ENCODE measurements at places on chromosomes 11 and 22.

DNA sequence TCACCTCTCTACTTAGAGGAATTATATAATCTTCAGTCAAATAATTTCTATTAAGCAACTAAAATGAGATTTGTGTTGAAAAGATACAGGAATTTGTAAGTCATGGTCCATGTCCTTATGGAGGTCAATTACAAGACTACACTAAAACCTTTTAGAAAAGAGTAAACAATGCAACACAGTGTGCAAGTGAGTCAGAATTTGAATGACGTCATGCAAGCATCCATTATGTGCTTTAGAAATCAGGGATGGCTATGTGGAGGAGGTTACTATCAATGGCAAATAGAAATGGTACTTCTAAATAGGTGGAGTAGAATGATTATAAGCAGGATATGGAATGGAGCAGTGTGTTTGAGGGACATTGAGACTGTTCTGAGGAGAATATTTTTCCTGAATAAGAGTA is 16.6 kb downstream of the OR10D3 start:
- DNase-seq, result no peak

DNA sequence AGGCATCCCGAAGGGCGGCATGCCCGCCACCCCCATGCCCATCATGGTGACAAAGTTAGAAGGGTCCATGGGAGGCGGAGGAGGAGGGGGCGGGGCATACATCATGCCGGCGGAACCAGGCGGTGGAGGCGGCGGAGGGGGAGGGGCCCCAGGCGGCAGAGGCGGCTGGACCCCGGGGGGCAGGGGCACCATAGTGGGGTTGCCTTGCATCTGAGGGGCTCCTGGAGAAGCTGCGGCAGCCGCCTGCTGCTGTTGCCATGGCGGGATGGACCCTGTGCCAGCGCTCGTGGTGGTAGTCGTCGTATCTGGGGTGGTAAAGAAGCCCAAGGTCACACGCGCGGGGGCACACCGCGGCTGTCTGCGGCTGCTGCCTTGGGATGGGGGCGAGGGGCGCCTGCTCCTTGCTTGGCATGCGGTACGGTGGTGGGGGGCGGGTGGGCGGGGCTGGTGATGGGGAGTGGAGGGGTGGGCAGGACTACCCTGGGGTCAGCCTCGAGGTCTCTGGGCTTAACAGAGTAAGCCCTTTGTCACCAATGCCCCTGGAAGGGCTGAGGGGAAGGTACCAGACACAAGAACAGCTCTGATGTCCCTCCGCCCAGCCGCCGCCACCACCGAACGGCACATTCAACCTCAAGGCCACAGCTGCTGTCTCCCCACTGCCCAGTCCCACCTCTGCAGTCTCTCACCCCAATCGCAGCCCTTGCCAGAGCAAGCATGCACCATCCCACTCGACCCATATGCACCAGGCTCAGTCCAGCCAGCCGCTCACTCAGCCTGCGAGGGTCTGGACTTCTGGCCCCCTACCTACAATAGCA is 6.3 kb upstream of the PYGM start:
- no peak for DNase-seq

DNA sequence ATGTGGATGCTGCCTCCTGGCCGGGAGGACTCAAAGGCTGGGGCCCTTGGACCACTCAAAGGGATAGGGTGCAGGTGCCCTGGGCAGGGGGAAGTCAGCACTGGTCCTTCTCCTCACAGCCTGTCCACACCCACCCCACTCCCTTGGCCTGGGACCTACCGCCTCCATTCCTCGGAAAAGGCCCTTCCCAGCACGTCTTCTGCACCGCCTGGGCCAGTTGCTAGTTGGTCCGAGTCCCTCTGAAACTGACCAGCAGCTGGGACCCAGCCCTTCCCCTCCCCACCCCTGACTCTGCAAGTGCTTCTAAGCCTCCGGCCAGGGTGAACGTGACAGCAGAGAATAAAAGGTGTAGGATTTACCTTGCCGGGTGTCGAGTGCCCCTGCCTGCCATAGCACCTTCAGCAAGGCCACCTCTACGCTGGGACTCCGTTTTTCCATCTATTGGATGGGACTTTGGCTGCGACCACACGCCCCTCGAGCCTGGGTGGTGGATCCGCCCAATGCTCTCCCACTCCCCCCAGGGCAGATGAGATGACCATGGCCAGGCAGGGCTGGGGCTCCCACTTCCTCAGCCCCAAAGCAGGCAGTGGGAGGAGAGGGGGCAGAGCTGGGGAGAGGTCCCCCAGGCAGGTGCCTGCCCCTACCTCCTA is 37.3 kb downstream of the OSBPL5 start:
- DNase-seq, result no peak

DNA sequence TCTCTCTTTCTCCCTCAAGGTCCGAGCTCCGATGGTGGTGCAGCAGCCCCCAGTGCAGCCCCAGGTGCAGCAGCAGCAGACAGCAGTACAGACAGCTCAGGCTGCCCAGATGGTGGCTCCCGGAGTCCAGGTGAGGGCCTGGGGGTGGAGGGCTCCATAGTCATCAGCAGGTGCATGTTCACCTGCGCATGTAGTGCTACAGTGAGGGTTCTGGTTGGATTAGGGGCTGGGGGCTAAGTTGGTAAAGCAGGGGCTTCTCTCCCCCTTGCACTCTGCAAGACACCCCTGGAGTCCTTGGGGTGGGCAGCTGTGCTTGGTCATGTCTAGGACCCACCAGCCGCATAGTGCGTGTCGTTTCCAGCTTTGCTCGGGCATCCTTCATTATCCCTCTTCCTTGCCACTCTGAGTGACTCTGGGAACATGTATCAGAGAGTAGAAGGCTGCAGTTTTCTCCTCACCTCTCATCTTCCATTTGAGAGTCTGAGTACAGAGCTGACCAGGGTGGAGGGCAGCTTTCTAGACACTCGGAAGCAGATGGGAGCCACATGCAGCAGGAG is 61.2 kb downstream of the MED15 start:
- DNase-seq, result no peak

- no peak for DNase-seq
These were observed 19.0 kb upstream of the FEZ1 start for GRCh38 chr11:125515102-125515439.

DNA sequence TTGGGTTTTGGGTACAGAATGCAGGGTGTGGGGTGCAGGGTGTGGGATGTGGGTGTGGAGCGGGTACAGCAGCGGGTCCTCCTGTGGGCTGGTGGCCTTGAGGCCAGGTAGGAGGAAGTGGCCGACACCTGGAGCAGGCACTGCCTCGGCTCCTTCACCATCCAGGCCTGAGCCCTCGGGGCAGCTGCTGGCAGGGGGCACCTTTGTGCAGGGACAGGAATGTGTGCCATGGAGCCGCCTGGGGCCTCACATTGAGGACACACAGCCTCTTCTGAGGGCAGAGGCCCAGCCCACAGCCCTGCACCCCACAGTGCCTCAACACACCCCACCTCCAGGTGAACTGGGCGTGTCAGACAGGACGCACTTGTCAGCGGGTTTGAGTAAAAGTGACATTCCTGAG is 984.0 kb downstream of the BRD1 start:
- no peak for DNase-seq

DNA sequence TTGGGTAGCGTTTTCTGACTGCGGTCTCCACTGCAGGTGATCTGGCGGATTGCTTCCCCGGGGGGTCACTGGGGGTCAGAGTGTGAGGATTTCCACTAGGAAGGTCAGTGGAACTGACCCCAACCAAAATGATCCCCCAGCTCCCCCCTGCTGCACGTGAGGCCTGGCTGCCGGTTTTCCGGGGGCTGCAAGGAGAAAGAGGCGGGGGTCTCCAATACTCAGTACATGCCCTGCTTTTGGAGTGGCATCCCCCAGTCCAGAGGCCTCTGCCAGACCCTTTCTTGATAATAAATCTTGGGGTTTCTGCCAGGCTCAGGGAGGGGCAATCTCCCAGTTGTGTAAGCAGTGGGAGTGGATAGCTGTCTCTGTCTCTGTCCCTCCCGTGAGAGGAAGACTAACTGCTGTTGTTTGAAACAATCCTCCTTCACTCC is 71.5 kb upstream of the RTL6 start:
- no peak for DNase-seq

GRCh38 chr11:70159627-70160570 is 43.2 kb upstream of the FADD start:
- no peak for DNase-seq

DNA sequence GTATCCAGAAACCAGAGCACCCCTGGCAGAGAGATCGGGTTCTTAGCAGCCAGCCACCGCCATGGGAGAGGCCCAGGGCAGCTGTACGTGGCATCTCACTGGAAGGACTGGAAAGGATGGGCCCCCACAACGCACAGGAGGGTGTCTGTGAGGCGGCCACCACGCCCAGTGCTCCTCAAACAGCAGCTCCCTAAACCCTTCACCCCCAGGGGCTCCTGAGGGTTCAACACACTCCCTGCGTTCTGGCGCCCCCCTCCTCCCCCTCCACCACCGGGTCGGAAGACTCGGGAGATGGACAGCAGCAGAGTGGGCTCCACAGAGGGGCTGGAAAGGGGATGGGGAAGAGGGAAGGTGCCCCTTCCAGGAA is 1.1 kb downstream of the MAPK12 start:
- no peak for DNase-seq

- DNase-seq, result no peak
These were observed 20.5 kb downstream of the CD5 start for GRCh38 chr11:61122761-61123160.

- no peak for DNase-seq
These were observed 40.0 kb downstream of the TECTA start for GRCh38 chr11:121141066-121141465.

DNA sequence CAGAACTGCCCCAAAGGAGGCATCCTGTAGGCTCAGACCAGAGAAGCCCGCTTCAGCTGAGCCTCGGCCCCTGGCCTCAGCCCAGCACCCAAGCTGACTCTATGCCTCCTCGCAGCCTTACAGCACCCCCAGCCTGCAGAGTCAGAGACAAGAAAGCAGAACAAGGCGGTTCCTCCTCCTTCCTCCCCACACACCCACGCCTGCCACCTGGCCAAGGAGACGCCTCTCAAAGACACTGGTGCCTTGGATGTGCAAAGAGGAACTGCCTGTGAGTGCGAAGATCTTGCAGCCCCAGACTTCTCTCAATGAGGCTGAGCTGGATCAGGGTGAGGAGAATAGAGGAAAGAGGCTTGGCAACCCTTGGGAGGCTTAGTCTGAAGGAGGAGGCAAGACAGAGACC is 60.2 kb downstream of the PDE2A start:
- no peak for DNase-seq

DNA sequence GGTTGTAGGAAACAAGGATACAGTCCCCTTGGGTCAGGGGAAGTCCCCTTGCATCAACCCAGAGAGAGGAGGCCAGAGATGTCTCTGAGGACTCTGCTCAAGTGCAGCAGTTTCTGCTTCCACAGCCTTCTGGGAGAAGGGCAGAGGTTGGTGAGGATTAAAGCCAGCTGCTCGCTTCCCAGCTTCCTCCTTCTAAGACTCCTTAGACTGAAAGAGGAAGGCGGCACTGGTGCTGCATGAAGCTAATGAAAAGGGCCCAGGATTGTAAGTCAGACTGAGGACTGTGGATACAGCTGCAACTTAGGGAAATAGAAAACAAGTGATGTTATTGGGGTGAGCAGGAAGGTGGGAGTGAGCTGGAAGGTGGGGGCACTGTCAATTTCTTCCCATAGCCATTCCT is at the start of gene OR52K1:
Gene OR52K1 (plus strand): TSS at position 202 of the 400 bp plus-strand sequence. CDS start 6,255 bp downstream, outside the sequence.
- no peak for DNase-seq

DNA sequence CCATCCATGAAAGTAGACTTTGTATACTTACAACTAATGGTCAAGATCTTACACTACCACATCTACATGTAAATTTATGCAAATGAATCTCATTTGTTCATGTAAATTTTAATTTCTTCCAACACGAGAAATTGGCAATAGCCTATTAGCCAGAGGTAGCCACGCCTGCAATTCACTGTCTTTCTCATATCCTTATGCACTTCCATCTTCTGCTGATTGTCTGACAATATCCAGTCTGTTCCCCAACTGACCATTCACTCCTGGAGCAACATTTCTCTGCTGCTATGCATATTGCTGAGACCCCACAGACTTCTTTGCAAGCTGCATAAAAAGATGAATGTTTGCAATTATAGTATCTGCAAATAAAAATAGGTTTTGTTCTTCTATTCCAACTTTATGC is 2.5 kb downstream of the NNMT start:
- DNase-seq, result no peak

- DNase-seq, result no peak
These were observed 7.5 kb upstream of the C11orf97 start for GRCh38 chr11:94504689-94505293.

DNA sequence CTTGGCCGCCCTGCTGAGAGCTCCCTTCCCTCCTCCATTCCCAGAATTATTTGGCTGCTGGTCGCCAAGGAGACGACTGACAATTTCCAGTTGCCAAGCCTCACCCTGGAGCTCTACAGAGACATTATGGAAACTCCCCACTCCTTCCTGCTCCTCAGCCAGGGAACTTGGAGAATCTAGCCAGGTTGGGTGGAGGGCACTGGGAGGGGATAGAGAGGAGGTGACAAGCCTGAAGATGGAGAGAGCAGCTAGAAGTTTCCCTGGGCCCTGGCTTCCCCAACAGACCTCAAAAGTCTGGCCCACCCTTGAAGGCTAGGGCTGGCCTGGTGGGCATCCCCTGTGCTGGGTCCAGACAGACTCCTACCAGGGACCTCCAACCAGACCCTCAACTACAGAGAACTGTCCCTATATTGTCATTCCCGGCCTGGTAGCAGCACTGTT is 6.7 kb upstream of the VSIG10L2 start:
- no peak for DNase-seq

DNA sequence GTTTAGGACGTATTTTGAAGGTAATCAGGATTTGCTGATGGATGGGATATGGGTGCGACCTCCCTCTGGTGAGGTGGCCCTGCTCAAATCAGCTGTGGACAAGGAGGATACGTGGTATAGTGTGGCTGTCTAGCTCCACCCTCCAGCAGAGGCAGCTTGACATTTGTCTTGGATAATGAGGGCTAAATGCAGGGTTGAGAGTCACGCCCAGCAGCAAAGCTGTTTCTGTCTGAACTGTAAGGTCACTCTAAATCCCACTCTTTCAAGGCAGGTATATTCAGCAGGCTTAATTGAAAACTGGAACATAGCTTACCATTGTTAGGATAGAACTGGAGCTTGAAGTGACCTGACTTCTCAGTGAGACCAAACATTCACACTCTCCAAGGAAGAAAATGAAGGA is 98.7 kb downstream of the SWAP70 start:
- DNase-seq, result no peak

- no peak for DNase-seq
These were observed 911 bp downstream of the EMID1 start for GRCh38 chr22:29206372-29207242.

DNA sequence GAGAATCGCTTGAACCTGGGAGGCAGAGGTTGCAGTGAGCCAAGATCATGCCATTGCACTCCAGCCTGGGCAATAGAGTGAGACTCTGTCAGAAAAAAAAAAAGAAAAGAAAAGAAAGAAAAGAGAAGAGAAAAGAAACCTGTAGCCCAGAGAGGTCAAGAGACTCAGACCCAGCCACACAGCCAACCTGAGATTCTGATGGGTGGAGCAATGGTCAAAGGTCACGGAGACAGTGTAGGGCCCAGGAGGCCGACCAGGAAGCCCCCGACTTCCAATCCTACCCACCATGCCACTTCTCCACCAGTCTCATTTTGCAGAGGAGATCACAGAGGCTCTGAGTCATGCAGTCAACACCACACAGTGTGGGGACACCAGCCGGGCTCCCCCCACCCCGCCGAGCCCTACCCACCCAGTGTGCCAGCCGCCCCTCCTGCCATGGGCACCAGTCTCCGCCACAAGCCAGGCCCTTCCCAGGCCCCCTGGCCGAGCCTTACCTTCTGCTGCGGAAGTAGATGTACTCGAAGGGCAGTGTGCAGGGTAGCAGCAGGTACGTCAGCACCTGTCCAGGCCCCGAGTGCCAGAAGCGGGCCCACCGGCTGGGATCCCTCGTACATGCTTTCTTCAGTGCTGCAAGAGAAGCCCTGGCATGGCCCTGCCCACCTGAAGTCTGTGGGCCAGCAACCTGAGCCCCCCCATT is 7.9 kb downstream of the PNPLA5 start:
- DNase-seq, result no peak
